ENCODE measurements at places on chromosomes 5 and 9.

DNA sequence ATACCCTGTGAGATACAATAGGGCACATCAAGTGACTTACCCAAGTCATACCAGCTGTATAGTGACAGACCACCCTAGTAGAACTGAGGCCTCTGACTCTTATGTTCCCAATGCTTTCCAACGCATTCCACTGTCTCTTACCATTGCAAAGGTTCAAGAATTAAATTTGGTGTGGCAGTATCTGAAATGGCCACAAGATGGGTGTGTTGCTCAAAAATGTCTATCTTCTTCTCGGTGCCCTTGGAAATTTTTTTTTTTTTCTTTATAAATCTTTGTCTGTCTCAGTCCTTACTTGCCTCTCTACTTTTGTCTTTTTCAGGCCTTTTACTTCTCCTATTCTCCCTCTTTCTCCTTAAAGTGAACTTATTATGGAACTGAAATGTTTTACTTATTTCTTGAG lies 48.4 kb downstream of the GPR21 start:
- peak; percentile 42 for DNase-seq

DNA sequence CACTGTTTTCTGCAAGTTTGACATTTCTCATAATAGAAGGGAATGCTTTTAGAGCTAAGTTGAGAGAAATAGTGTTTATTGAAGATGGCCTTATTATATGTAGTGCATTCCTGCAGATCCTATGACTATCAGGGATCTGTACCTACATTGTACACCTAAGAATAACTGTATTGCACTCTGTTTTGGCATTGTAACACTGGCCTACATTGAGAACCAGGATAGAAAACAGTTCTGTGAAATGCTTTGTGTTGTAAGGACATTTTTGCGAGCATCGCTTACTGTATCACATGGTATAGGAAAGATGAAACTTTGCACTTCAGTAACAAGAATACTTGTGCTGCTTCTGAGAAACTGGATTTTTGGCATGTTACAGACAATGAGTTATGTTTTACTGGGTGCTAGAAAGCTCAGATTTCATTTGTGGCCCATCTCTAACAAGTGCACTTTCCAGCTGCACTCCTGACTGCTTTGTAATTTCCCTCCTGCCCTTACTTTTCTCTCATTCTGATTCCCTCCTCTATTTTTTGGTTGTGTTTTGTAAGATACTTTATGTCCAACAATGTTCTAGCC lies 30.6 kb downstream of the C9orf85 start:
- DNase-seq, result no peak

GRCh38 chr5:133243196-133243595 lies 191.4 kb downstream of the HSPA4 start:
- no peak for DNase-seq

DNA sequence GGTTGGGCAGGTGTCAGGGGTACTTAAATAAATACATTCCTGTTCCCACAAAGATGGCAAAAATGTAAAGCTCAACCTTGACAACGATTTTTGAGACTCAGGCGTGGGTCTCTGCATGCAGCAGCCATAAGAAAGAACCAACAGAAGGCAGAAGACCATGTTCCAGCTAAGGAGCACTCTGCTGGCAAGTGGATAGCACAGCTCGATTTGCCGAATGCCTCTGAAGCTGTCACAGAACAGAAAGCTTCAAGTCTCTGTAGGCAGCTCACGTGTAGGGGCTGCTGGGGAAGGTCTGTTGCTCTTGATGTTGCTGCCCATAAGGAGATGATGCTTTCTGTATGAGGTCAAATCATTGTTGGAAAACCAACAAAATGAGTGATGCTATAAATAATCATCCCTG lies 119.6 kb upstream of the GRIN3A start:
- no peak for DNase-seq

DNA sequence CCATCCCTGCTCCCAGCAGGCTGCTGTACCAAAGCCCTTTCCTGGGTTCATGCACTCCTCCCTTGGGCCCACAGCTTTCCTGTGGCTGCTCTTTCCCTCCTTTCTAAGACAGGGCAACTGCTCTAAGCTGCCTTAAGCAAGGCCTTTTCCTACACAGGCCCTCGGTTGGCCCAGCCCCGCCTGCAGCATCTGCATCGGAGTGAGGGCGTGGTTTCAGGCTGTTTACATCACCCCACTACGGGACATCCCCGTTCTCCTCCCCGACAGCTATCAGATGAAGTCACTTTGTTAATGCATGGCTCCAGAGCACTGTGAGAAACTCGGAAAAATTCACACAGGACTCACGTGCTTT lies 3.4 kb downstream of the DPH7 start:
- DNase-seq, result no peak

DNA sequence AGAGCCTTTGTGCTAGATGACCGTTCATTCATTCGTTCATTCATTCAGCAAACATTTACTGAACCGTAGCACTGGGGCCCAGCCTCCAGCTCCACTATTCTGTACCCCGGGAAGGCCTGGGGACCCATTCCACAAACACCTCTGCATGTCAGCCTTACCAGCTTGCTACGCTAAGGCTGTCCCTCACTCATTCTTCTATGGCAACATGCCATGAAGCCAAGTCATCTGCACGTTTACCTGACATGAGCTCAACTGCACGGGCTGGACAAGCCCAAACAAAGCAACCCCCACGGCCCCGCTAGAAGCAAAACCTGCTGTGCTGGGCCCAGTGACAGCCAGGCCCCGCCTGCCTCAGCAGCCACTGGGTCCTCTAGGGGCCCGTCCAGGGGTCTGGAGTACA lies 6.0 kb downstream of the CEL start:
- DNase-seq, result no peak

- DNase-seq, result no peak
Observed at GRCh38 chr9:109888695-109889094, 108.7 kb downstream of the PALM2AKAP2 start.
